ENCODE measurements at places on chromosomes 12 and 14.

- no peak for DNase-seq
Observed at GRCh38 chr14:30638926-30639325, 16.8 kb downstream of the SCFD1 start.

GRCh38 chr12:34401659-34402227, 379.4 kb downstream of the ALG10 start:
- no peak for DNase-seq

- no peak for DNase-seq
Observed at GRCh38 chr12:12786351-12786705, 869 bp downstream of the APOLD1 start.

- DNase-seq = peak; percentile 89
Observed at GRCh38 chr14:30558675-30559555, at the start of gene G2E3. TSS of gene G2E3 (plus strand) at chr14:30559158. CDS start at chr14:30581080, 21,922 bp downstream.

- DNase-seq = no peak
Observed at GRCh38 chr12:5548152-5548943, 116.4 kb downstream of the NTF3 start.

DNA sequence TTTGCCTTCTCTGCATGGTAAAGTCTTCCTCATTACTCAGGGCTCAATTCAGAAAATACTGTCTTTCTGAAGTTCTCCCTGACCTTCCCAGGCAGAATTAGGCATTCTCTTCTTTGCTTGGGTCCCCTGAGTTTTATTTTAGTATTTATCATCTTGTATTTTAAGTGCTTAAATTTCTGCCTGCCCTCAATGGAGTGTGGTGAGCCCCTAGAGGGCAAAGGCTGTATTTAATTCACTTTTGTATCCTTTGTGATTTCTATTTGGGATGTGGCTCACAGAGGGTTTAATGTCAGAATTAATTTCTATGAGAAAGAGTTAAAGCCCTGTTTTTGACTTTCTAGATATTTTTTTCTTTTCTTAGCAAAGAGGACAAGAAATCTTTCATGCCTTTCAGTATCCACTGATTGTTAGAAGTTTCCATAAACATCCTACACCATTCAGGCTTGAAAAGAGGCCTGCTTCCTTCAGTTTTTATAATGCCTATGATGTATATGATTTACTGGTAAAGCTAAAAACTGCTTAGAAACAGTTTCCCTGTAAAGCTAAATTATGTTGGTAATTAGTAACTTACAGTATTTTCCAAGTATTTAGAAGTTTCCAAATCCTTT, 55.6 kb upstream of the PTPRB start:
- DNase-seq = no peak

DNA sequence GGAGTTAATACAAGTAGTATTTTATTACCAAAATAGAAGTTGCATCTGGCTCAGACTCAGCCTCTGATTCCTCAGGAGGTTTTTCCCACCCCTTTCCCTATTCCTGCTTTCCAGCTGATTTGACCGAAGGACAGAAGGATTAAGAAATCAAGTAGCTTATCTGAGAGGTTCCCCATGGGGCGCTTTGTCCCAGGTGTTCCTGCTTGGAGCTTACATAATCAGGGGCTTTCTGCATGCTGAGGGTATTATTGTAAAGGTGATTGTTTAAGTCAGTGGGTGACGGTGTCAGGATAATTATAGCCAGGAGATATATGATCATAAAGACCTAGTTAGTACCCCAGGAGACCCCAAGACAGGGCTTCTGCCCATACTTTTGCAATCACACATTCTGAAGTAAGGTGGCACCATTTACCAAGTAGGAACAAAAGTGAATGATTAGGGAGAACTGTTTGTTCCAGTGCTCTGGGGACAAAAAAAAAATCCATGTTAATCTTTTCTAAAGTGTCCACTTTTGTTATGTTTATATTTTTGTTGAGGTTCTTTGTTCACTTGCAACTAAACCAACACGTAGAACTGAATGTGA, 921.3 kb downstream of the NRXN3 start:
- no peak for DNase-seq

GRCh38 chr12:100956311-100956852, 161.8 kb downstream of the ANO4 start:
- no peak for DNase-seq

- no peak for DNase-seq
Observed at GRCh38 chr12:84641940-84642545, 270.6 kb downstream of the SLC6A15 start.

DNA sequence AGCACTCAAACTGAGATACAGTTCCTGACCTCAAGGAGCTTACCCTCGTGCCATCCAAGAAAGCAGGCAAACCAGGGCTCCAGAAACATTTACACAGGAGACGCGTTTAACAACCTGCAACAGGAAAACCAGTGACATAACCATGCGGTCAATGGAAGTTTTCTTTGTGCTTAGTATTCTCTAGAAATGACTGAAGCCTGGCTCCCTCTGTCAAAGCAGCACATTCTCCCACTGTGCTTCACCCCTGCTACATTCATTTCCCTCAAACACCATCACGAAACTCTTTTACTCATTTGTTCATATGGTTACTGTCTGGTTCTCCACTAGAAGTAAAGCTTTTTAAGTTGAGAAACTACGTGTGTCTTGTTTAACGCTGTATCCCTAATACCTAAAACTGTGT, 161.3 kb upstream of the CCND2 start:
- no peak for DNase-seq

DNA sequence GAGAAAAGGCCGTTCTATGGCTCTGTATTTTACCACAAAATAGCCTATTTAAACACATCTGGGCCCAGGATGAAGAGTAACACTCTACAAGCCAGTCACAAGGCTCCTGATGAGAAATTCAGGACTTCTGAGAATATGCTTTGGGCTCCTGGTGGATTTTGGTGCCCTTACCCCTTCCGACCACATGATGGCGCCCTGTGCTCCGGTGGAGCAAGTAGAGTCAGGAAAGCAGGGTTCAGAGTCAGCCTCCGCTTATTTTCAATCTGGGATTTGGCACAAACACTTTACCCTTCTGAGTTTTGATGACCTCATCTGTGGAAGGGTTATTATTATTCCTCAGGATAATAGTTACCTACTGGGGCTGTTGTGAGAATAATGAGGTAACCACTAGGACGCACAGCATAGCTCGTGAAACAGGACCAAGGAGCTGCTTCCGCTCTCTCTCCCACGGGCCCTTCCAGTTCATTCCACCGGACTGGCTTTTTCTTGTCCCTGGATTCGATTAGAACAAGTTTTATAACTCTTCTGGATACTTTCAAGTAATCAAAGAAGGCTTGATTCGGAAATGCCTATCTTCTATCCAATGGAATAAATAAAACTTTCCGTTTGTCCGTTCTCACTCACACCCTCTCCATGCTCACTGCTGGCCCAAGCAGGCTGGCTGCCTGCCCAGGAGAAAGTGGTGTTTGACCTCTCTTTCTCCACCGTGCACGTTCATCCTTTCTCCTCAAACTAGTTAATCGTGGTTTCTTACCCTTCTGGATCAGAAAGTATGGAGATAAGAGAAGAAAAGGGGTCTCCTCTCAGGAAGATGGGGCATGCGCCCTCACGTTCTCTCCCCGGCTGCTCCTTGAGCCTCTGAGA, 104.6 kb downstream of the GALC start:
- peak; percentile 74 for DNase-seq

Data from H9 (cell line).